ENCODE measurements at places on chromosomes 1 and 21.
A peak's percentile ranks its signal among the peaks of the same experiment; 100 is the strongest.

- DNase-seq, result no peak
These were observed 4.3 kb upstream of the LCE2B start for GRCh38 chr1:152681616-152682015.

DNA sequence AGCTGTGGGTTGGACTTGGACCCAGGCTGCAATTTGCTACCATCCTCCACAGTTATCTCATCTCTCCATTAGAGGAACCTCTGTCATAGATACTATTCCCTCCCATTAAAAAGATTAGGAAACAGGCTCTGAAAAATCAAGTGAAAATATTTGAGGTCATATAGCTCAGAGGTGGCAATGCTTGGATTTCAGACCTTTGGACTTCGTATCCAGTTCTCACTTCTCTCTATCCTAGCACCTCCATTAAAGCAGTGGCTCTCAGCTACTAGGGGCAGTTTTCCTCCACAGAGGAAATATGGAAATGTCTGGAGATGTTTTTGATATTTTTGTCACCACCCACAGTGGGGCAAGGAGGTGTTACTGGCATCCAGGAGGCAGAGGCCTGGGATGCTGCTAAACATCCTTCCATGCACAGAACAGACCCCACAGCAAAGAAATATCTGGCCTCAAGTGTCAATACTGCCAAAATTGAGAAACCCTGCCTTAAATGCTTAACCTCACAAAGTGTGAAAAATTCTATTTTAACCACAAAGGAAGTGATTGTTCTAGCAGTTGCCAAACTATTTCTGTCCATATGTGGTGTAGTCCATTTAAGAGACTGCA is 54.1 kb downstream of the C8A start:
- no peak for DNase-seq

GRCh38 chr1:167899253-167899681 is 14.7 kb downstream of the ADCY10 start:
- no peak for DNase-seq

DNA sequence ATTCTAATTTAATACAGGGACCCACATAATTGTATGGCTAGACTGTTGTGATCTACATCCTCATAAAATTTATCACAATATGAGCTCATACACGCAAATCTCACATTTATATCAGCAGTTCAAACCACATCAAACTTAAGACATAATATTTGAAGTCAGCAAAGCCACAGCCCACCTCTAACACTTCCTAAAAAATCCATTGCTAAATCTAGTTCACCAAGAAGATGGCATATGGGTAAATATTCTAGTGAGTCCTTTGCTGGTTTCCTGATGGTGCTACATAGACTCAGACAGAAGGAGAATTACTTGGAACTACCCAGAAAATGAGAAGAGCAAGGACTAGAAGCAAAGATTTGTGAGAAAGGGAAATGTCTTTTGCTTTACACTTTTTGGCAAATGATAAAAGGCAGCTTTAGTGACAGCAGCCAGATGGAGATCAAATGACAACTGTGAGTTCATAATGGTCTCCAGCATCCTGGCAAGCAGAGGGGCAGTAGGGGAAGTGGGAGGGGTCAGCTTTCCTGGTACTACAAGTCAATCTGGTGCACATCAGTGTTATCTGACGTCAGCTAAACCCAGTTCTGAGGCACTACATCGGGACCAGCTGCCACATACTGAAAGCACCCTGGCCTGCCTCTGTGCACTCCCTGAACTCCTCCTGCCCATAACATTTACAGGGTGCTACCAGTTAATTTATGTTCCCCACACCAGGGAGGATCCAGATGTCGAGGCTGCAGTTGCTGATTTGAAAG is 10.6 kb upstream of the GADD45A start:
- DNase-seq, result no peak

DNA sequence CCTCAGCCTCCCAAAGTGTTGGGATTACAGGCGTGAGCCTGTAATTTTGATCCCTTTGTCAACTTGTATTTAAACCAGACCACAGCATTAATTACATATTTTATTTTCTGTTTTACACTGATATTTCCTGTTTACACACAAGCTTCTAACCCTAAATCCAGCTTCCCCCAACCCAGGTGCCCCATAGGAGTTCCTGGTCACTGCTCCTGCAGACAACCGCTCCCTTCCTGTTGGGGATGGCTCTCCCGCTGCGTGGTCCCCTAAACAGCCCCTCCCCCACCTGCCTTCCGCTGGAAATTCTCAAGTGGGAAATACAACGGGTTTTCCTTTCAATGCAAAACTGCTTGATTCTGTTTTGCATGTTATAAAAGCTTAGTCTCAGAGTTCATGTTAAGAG is 3.7 kb downstream of the CSTB start:
- no peak for DNase-seq

DNA sequence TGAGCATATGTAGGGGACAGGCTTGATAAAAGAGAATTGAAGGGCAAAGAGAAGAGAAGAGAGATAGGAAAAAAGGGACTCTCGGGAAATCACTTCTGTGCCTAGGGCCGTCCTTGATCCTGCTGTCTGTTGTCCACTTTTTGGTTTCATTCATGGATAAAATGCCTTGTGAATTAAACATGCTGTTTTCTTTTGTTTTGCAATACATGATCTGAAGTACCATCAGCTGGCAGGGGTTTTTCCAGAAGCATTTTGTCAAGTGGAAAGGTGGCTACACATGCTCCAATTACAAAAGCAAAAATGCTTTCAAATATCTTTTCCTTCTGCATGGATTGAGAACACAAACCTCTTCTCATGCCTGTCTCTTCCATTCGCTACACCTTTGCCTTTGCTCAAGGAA is 361.7 kb downstream of the PDE4B start:
- no peak for DNase-seq

DNA sequence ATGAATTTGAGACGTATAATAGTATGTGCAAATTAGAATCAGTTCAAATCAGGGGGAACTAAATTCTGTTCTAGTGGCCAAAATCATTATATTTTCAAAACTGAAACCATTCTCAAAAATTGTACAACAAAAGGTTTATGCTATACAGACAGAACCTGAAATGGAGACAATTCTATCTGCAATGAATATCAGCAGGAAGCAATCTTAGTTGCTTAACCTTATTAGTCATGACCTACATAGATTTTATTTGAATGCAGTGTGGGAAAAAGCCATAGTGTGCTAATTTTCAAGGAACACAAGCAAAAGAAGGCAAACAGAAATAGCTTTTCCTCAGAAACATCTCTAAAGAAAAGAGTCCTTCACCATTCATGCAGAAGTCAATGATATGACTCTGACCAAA is 6.5 kb downstream of the AK5 start:
- no peak for DNase-seq

- DNase-seq, result peak; percentile 20
These were observed 12.8 kb upstream of the IFI44L start for GRCh38 chr1:78607334-78607927.

GRCh38 chr1:26023826-26024225 is 2.3 kb downstream of the EXTL1 start:
- no peak for DNase-seq

DNA sequence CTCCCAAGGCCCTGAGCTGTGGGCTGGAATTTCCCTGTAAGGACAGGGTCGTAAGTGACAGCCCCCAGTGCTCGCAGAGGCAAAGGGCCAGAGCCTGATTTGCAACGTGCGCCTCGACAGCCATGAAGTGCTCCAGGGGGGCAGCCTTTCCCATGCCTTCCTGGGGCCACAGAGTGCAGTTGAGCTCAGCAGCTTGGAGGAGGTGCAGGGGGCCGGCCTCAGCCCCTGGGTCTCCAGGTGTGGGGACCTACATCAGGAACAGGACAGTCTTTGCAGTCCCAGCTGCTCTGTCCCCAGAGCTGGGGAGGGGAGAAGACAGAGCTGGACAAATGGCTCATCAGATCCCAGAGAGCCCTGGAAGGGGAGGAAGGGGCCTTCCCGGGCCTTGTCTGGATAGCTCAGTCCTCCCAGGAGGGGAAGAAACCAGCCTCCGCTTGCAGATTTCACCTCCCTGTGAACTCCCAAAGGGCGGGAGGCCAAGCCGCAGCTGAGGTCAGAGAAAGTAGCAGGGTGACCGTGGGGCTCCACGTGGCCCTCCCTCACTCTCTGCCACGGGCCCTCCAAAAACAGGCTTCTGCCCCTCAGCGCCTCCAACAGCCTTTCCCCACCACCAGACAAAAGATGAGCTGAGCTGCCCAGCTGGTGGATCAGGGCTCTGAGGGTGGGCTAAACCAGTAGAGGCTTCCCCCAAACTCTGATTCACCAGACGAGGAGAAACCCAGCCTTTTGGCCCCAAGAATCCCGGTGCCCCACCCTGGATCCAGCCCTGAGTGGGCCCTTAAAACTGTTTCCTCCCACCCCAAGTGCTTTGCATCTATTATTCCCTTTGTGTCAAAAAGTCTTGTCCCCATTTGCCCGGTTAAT is 76.5 kb downstream of the DHRS3 start:
- DNase-seq, result no peak

DNA sequence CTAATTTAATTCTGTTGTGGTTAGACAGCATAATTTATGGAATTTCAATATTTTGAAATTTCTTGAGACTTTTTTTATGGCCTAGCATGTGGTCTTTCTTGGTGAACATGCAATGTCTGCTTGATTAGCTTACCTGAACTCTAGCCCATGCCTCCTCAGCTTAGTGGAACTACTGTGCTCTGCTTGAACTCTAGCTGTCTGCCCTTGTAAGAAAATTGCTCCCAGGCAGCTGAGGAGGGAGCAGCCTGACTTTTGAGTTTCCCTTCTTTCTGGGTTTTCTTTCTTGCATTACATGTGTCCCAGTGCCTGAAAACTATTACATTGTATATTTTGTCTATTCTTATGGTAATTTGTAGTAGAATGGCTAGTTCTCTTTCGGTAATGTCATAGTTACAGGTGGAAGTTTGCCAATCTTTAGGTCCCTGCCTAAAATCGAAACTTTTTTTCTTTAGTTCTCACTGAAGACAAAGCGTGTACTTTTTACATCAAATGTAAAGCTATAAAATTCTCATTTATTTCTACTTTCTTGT is 105.3 kb downstream of the MAST2 start:
- DNase-seq, result no peak

GRCh38 chr1:197773856-197774255 is 1.4 kb downstream of the DENND1B start:
- no peak for DNase-seq

GRCh38 chr1:115679141-115679611 is 37.4 kb downstream of the VANGL1 start:
- no peak for DNase-seq

GRCh38 chr1:187203257-187203656 is 374.5 kb downstream of the PLA2G4A start:
- DNase-seq, result no peak

DNA sequence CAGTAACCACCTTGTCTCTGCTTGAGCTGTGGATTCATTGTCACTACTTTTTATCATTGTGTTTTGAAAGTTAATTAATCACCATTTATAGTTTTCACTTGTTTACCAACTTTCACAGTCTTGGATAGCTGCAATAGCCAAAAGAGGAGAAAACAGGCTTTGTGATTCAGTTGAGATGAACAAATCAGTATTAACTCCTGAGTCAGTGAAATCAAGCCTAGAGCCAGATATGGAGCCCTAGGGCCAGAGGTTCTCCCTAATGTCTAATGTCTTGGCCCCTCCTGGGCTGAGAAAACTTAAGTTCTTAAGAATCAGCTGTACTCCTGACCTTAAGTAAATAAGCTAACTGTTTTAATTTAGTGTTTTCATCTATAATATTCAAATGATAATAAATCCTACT is 228.8 kb downstream of the DNM3 start:
- no peak for DNase-seq

- no peak for DNase-seq
These were observed 896.3 kb downstream of the TTLL7 start for GRCh38 chr1:83102630-83103071.

GRCh38 chr1:218517459-218517858 is 172.3 kb downstream of the TGFB2 start:
- no peak for DNase-seq

All from T47D (cell line).